ENCODE measurements at places on chromosomes 3 and 15. TPM values are rescaled to one million over a fixed set of nuclear protein-coding genes. Genes with fewer than 3 reads are reported as not detected.

The LYZL4 gene
- polyA plus RNA-seq: not detected

DNA sequence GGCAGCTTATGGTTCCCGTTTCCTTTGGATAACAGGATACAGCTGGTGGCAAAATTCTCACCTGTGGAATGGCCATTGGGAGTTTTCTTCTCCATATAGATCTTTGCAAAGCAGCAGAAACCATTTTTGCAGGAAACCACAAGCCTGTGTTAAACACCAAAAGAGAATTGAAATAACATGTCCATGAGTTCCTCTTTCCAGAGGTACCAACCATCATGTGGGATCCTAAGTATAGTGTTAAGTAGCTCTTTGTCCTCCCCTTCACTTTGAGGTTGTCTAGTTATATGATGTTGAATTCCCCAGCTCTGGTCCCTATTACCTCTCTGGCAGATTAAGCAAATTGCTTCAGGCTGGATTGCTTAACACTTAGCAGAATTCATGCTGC lies 94.9 kb downstream of the AKAP13 start:
- no peak for DNase-seq

GRCh38 chr3:48367201-48367600 lies 4.8 kb upstream of the FBXW12 start:
- no peak for DNase-seq

The GP9 gene
- polyA plus RNA-seq: not detected

The GOLGA8M gene
- polyA plus RNA-seq: 0.63 TPM

The GRK7 gene
- polyA plus RNA-seq: not detected

Data from BJ (cell line).